ENCODE measurements at places on chromosomes 1 and 21. TPM values are rescaled to one million over a fixed set of nuclear protein-coding genes. Genes with fewer than 3 reads are reported as not detected.

The CHRM3 gene
- polyA plus RNA-seq: 9.5 TPM

GRCh38 chr1:151799179-151800022 lies 5.8 kb downstream of the LINGO4 start:
- DNase-seq: no peak
- no peaks in the 10 kb centered on the region for H3K36me3 ChIP-seq
- H3K27me3 ChIP-seq: peaks cover 34% of the 10 kb centered on the region
- no peaks in the 10 kb centered on the region for H3K4me1 ChIP-seq

GRCh38 chr1:100070201-100070939 lies 62.4 kb downstream of the SASS6 start:
- H3K36me3 ChIP-seq: peaks cover 77% of the 10 kb centered on the region
- H3K27ac ChIP-seq: no peak overlapping the region
- no peaks in the 10 kb centered on the region for H3K27me3 ChIP-seq
- H3K4me3 ChIP-seq: no peak overlapping the region
- H3K4me1 ChIP-seq: no peaks in the 10 kb centered on the region
- DNase-seq: no peak

GRCh38 chr1:24410750-24411149 lies 2.8 kb downstream of the STPG1 start:
- H3K36me3 ChIP-seq: no peaks in the 10 kb centered on the region
- no peaks in the 10 kb centered on the region for H3K27me3 ChIP-seq
- no peak overlapping the region for H3K4me3 ChIP-seq
- no peak for DNase-seq
- H3K4me1 ChIP-seq: peaks cover 15% of the 10 kb centered on the region
- H3K27ac ChIP-seq: no peak overlapping the region

The ADAMTS1 gene
- 32.5 TPM for polyA plus RNA-seq

- no peak overlapping the region for H3K27ac ChIP-seq
- H3K4me3 ChIP-seq: no peak overlapping the region
- DNase-seq: no peak
- peaks cover 3% of the 10 kb centered on the region for H3K27me3 ChIP-seq
- no peaks in the 10 kb centered on the region for H3K4me1 ChIP-seq
These were observed 7.7 kb upstream of the CLCA1 start for GRCh38 chr1:86460998-86461397.

The GUCA2A gene
- polyA plus RNA-seq: 68.7 TPM

DNA sequence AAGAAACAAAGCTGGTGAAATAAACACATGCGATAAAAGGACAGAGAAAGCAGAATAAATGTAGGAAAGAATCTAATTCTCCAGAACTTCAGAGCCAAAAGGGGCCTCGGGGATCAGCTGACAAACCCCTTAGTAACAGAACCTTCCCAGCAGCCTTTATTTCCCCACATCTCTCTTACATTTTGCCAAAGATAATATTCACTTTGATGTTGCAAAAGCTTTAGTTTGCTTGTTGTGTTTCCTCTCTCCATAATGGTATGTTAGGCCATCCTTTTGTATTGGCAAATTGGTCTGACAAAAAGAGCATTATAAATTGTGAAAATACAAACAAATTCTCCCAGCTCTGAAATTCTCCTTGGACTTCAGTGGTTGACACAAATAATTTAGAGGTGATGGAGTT lies 54.9 kb downstream of the OPTC start:
- DNase-seq: no peak
- no peak overlapping the region for H3K4me3 ChIP-seq
- no peaks in the 10 kb centered on the region for H3K27me3 ChIP-seq
- H3K4me1 ChIP-seq: no peaks in the 10 kb centered on the region
- no peak overlapping the region for H3K27ac ChIP-seq
- H3K36me3 ChIP-seq: no peaks in the 10 kb centered on the region

DNA sequence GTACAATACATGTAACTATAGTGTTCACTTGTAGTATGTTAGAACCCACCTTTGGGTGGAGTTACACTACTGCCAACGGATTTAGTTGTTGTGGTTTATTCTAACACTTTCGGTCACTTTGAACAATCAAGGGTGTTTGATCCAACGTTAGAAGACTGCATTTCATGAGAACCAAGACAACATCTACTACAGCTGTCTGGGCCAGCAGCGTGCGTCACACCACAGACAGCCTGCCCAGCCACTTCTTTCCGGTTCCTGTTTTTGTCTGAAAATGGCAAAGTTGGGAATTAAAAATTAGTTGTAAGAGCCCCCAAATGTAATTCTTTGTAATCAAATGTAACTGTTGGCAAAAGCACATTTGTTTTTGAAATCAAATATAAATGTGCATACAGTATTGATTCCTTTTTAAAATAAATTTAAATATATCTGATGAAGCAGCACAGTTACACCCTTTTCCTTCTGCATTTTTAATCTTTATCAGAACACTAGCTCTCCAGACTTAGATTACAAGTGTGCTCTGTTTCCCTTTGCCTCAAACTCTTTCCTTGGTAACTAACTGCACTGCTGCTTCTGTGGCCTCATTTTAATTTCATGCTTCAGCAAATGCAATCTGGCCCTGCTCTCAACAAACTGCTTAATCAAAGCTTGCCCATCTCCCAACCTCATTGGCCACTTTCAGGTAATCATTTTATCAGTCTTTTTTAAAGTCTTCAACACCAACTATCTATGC lies 86.6 kb upstream of the DPH5 start:
- no peaks in the 10 kb centered on the region for H3K36me3 ChIP-seq
- H3K4me1 ChIP-seq: no peaks in the 10 kb centered on the region
- no peaks in the 10 kb centered on the region for H3K27me3 ChIP-seq
- DNase-seq: peak; percentile 37

The RNF207 gene
- polyA plus RNA-seq: 44.5 TPM

The CNR2 gene
- 0.06 TPM for polyA plus RNA-seq

DNA sequence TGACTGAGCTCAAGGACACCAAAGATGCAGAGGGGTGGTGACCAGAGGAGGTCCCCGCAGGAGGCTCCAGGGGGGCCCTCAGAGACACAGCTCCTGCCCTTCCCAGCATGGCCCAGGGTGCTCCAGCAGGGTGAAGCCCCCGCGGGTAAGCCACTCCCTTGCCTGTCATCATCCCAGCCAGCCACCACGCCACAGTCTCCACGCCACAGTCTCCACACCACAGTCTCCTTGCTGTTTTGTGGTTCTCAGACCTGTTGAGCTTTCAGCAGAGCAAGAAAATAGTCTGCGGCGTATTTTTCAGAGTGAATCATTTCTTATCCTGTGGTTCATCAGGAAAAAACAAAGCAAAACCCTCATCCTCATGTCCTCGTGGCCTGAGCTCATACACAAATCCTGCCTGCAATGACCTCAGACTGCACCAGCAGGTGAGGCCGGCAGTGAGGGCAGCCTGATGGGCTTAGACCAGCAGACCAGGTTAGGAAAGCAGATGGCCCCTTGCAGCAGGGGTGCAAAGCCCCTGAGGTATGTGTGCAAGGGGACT lies 25.7 kb upstream of the ABCG1 start:
- H3K27me3 ChIP-seq: no peaks in the 10 kb centered on the region
- H3K4me1 ChIP-seq: no peaks in the 10 kb centered on the region
- no peak overlapping the region for H3K4me3 ChIP-seq
- DNase-seq: no peak
- no peaks in the 10 kb centered on the region for H3K36me3 ChIP-seq

DNA sequence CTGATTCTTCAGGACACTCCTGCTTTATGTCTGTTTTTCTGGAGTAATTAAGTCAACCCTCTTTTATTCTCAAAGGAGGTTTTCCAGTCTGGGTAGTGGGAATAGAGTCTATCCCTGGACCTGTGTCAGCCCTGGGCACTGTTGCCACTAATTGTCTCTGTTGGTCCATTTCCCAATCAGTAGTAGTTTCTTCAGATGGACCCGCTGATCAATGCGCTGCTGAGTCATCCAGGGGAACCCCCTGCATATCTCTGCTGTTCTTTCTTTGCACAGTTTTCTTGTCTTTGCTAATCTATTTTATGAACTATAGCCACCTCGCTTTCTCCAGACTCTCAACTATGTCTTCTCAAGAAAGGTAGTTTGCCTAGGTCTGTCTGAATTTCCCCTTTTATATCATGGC lies 82.5 kb downstream of the TNNI3K start:
- DNase-seq: no peak
- H3K4me3 ChIP-seq: no peak overlapping the region
- no peaks in the 10 kb centered on the region for H3K4me1 ChIP-seq
- no peaks in the 10 kb centered on the region for H3K27me3 ChIP-seq
- no peaks in the 10 kb centered on the region for H3K36me3 ChIP-seq

The PDE9A gene
- 19.8 TPM for polyA plus RNA-seq

The BGLAP gene
- 5.8 TPM for polyA plus RNA-seq

The DDR2 gene
- 18.3 TPM for polyA plus RNA-seq

The OR2M5 gene
- not detected for polyA plus RNA-seq

DNA sequence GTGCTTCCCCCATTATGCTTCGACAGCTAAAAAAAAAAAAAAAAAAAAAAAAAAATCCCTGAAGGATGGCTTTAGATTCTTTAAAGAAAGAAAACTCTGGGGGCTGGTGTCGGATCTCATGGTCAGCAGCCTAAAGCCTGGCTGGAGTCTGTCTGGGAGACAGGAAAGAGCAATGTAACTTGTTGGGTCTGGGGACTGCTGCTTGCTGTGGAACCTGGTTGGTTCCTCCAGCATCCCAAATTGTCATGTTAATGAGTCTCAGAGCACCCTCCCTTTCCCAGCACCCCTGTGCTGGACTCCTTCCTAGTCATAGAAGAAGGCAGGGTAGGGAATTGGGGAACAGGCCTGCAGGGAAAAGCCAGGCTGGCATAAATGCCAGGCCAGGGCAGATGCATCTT lies 3.0 kb downstream of the KCNC4 start:
- H3K4me3 ChIP-seq: no peak overlapping the region
- H3K27ac ChIP-seq: no peak overlapping the region
- H3K4me1 ChIP-seq: peaks cover 5% of the 10 kb centered on the region
- no peaks in the 10 kb centered on the region for H3K36me3 ChIP-seq

DNA sequence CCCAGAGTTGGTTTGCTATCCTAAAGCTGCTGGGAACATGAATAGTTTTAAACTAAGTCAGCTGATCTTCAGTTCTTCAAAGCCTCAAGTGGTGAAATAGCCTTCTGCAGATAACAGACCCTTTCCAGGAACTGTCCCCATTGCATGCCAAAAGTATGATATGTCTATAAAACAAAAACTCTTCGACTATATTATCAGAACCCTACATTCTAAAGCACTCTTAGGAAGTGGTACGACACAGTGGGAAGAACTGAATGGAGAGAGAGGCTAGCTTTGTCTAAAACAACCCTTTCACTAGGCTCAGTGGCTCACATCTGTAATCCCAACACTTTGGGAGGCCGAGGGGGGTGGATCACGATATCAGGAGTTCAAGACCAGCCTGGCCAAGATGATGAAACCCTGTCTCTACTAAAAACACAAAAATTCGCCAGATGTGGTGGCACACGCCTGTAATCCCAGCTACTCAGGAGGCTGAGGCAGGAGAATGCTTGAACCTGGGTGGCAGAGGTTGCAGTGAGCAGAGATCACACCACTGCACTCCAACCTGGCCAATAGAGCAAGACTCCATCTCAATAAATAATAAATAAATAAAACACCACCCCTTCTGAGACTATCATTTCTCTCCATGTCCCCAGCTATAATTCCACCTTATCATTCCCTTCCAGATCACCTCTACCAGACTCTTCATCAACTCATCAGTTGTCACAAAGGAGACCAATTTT lies 2.2 kb upstream of the FRRS1 start:
- DNase-seq: no peak
- no peak overlapping the region for H3K4me3 ChIP-seq
- no peaks in the 10 kb centered on the region for H3K36me3 ChIP-seq
- H3K27ac ChIP-seq: no peak overlapping the region
- H3K4me1 ChIP-seq: no peaks in the 10 kb centered on the region
- H3K27me3 ChIP-seq: no peaks in the 10 kb centered on the region

DNA sequence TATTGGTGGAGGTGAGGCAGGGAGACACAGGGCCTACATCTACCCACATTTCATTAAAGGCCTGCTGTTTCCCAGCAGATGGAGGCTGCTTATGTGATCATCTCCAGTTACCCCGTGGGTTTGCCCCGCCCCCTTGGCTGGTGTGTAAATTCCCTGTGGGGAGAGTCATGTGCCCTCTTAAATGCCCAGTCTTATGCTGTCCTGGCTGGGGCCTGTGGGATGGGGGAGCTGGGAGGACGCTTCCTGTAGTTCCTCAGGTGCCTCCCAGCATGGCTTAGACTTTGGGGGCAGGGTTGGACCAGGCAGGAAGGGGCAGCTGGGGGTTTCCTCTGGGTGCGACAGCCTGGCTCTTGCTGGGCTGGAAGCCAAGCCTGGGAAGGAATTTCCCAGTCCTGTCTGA lies 15.5 kb upstream of the CITED4 start:
- DNase-seq: peak; percentile 23
- H3K36me3 ChIP-seq: no peaks in the 10 kb centered on the region
- H3K27me3 ChIP-seq: peaks cover 6% of the 10 kb centered on the region
- H3K4me3 ChIP-seq: no peak overlapping the region
- H3K4me1 ChIP-seq: no peaks in the 10 kb centered on the region
- H3K27ac ChIP-seq: no peak overlapping the region

GRCh38 chr1:17741052-17741451 lies 14.1 kb upstream of the ACTL8 start:
- no peaks in the 10 kb centered on the region for H3K36me3 ChIP-seq
- peaks cover 14% of the 10 kb centered on the region for H3K27me3 ChIP-seq
- H3K4me3 ChIP-seq: no peak overlapping the region

The FCAMR gene
- 5.3 TPM for polyA plus RNA-seq

The OR2T12 gene
- not detected for polyA plus RNA-seq

- H3K27ac ChIP-seq: no peak overlapping the region
- H3K27me3 ChIP-seq: no peaks in the 10 kb centered on the region
- DNase-seq: no peak
- peaks cover 20% of the 10 kb centered on the region for H3K36me3 ChIP-seq
- no peak overlapping the region for H3K4me3 ChIP-seq
- peaks cover 14% of the 10 kb centered on the region for H3K4me1 ChIP-seq
These were observed 8.5 kb downstream of the PRCC start for GRCh38 chr1:156775799-156776198.

- H3K36me3 ChIP-seq: no peaks in the 10 kb centered on the region
- no peak overlapping the region for H3K4me3 ChIP-seq
- H3K4me1 ChIP-seq: peaks cover 5% of the 10 kb centered on the region
- DNase-seq: no peak
- peaks cover 50% of the 10 kb centered on the region for H3K27me3 ChIP-seq
These were observed 4.6 kb downstream of the COLGALT2 start for GRCh38 chr1:184032930-184033418.

GRCh38 chr1:206493279-206493678 lies 14.1 kb upstream of the RASSF5 start:
- peaks cover 9% of the 10 kb centered on the region for H3K4me1 ChIP-seq
- no peak overlapping the region for H3K4me3 ChIP-seq
- no peak for DNase-seq

DNA sequence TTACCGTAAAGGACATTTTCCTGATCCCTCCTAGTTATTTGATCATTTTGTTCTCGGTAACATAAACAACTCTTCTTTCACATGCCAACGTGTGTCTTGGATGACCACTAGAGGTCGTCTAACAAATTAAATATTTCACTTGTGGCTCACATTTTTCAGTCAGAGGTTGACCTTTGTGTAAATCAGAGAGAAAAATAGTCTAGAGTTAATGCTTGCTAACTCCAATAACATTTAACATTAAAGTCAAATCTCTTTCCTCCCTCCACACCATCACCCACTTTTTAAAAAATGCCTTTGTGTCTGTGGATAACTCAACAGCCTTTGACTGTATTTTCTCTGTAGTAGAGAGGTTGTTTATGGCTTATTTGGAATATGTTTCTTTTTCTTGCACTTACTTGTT lies 220.5 kb upstream of the B3GALT2 start:
- no peaks in the 10 kb centered on the region for H3K27me3 ChIP-seq
- no peaks in the 10 kb centered on the region for H3K36me3 ChIP-seq
- peaks cover 4% of the 10 kb centered on the region for H3K4me1 ChIP-seq
- H3K27ac ChIP-seq: no peak overlapping the region
- no peak overlapping the region for H3K4me3 ChIP-seq
- peak; percentile 29 for DNase-seq

- no peaks in the 10 kb centered on the region for H3K27me3 ChIP-seq
- H3K27ac ChIP-seq: no peak overlapping the region
- H3K4me1 ChIP-seq: no peaks in the 10 kb centered on the region
- no peaks in the 10 kb centered on the region for H3K36me3 ChIP-seq
These were observed 115.2 kb downstream of the ROR1 start for GRCh38 chr1:63888984-63889383.
